ENCODE measurements at places on chromosomes 16 and 17. TPM values are rescaled to one million over a fixed set of nuclear protein-coding genes. Genes with fewer than 3 reads are reported as not detected.

Gene RHBDF1
- total RNA-seq: 28.5 TPM

- DNase-seq: no peak
Measured at GRCh38 chr16:84520725-84521496, 16.5 kb upstream of the MEAK7 start.

DNA sequence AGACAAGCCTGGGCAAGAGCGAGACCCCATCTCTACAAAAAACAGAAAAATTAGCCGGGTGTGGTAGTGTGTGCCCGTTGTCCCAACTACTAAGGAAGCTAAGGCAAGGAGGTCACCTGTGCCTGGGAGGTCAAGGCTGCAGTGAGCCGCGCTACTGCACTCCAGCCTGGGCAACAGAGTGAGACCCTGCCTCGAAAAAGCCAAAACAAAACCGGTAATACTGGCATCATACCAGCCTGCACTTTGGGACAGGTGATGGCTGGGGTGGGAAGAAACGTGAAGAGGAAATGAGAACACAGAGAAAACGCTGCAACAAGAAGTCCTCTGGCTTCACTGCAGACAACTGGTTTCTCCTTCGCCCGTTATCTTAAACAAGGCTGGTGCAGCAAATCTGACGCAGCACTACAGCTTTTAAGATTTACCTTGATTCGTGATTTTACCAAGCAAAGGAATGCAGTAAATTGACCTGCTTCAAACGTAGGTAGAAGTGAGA, 725 bp upstream of the CASC3 start:
- no peak for DNase-seq

- no peak for DNase-seq
Measured at GRCh38 chr16:31023627-31024226, 9.6 kb upstream of the STX4 start.

GRCh38 chr16:89322321-89323119, 105.0 kb downstream of the ZNF778 start:
- DNase-seq: peak; percentile 72

DNA sequence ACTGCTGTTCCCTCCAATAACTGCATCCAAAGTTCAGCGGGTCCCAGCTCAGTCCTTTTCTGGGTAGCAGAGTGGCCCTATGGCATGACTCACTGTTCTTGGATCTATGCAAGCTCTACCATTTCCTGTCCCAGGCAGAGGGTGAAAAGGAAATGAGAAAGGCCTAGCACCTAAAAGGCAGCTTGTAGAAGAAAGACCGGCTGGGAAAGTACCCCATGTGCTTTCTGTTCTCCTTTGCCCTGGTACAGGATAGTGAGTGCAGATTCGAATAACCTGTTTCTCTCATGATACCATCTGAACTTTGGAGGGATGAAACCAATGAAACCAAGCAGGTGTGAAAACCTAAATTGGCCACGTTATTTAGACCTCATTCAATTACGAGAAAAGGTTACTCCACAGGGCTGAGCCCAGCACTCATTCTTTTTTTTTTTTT, 12.7 kb upstream of the HASPIN start:
- no peak for DNase-seq

- no peak for DNase-seq
Measured at GRCh38 chr17:19370493-19370960, 7.8 kb upstream of the MAPK7 start.

GRCh38 chr16:50902457-50902856, 160.6 kb downstream of the CYLD start:
- no peak for DNase-seq

DNA sequence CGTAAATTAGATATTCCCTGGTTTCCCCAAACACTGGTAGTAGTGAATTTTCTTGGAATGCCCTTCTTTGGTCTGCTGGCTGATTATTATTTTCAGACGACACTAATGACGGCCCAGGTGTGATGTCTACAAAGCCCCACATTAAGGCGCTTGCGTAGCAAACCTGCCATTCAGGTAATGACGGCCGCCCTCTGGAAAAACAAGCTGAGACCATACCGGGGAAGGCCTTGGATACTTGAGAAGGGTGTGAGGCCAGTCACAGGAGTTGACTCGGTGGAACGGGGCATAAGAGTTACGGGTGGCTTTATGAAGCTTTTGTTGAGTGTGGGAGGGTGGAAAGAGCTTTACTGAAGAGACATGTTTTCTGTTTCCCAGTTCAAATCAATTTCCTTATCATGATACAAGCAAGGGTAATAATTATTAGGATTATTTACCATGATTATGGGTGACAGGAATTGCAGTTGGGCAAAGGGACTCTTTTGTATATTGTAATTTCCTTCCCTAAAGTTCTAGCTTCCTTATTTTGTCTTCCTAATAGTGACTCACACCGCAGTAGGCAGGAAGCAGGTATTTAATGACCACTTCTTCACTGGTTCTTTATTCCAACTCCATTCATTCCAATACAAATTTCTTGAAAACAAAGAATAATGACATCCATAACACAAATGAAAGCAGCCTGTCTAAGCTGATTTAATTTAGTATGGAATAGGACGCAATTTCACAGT, 24.8 kb downstream of the KRT23 start:
- no peak for DNase-seq

Gene PPP1R1B
- 21.3 TPM for total RNA-seq

DNA sequence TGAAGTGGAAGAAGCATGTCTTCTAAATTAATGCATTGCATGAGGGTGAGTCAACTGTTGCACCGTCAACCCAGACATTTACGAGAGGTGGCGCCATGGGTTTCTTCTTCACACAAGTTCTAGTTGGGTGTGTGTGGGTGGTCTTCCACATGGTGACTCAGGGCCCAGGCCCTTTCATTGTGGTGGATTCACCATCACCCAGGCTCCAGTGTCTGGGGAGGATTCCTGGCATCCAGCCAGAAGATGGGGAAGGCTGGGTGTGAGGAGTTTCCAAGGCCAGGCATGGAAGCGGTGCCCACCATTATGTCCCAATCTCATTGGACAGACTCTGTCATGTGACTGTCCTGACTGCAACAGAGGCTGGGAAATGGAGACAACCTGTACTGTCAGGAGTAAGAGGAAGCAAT, 21.4 kb upstream of the JPH3 start:
- no peak for DNase-seq

Gene NXPH3
- total RNA-seq: 1.7 TPM

Gene HS3ST3A1
- 3.8 TPM for total RNA-seq

- DNase-seq: no peak
Measured at GRCh38 chr17:7590743-7591142, 849 bp upstream of the SOX15 start.

Gene UMOD
- not detected for total RNA-seq

- DNase-seq: no peak
Measured at GRCh38 chr16:81715358-81716196, 63.5 kb upstream of the PLCG2 start.

GRCh38 chr16:23908790-23909189, 73.0 kb downstream of the PRKCB start:
- DNase-seq: no peak

GRCh38 chr16:23232806-23233205, 50.3 kb downstream of the SCNN1G start:
- DNase-seq: peak; percentile 46

DNA sequence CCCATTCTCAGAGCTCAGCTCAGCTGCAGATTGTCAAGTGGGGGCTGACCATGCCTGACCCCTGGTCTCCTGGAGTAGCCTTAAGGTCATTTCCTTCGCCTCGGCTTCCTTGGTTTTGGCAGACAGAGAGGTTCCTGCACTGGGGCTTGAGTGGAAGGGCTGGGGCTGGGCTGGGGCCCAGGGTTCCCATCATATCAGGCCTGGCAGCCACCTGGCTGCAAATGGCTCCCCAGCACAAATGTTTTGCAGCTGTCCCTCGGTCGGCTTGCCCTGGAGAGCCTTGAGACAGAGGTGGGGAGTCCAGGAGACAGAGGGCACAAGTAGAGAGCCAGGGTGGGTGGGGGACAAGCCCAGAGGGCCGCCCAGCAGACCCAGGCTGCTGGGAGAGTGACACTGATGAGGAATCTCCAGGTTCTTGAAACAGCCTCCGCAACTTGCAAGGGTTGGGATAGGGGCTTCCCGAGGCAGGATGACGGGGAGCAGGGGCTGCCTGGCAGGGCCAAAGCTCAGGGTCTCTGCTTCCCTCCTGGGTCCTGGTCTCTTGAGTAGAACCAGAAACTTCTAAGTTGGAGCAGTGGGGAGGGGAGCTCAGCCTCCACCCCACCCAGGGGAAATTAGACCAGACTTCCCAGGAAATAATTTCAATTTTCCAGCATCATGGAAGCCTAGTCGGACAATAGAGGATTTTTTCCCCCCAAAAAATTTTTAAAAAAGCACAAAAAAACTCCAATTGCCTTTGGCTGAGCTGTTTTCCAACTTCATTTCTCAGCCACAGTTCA, 19.3 kb downstream of the IGFBP4 start:
- DNase-seq: no peak

DNA sequence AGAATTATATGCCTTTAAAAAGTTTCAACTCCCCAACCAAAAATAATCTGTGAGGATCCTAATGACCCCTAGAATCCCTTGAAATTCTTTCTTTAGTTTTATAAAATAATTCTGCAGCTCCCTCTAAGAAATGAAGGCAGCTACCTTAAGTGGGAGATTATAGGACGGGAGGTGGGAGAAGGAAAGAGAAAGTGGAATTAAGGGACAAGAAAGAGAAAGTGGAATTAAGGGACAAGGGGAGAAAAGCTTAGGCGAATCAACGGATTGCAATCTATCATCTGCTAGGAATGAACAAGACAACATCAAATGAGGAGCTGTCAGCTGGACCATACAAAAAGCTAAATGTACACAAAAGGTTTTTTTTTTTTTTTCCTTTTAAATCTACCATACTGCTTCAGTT, 262.0 kb downstream of the ZFHX3 start:
- no peak for DNase-seq

GRCh38 chr16:79628988-79629387, 28.5 kb upstream of the MAF start:
- no peak for DNase-seq

- DNase-seq: no peak
Measured at GRCh38 chr17:77527409-77527808, 386.6 kb downstream of the SEC14L1 start.

Gene ZFPM1
- total RNA-seq: 9.0 TPM

DNA sequence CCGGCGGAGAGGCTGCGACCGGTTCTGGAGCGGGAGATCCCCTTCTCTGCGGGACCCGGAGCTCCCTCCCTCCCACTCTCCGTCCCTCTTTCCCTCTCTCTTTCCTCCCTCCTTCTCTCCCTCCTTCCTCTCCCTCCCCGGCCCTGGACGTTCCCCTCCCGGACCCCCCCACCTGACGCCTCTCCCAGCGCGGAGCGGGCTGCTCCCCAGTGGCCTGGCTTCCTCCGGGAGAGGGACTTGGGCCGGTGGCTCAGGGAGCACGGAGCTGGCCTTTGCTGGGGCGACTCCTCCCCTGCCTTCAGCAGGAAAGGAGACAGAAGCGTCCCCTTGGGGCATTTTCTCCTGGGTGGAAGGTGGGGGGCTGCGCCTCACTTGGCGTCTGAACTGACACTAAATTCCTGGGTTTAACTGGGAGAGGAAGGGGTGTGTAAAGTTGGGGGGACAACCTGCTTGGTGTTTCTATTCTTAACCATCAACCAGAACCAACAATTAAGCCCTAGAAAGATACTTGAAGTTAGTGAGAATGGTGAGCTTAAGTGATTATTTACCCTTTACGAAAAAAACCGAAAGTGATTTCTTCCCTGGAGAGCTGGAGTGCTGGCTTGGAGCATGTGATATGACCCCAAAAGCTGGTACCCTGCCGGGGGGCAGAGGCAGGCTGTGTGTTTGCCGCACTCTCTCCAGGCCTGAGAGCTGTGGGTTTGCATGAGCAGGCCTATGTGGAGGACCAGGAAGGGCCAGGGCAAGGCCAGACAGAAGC, 775 bp downstream of the SPIRE2 start:
- peak; percentile 40 for DNase-seq

DNA sequence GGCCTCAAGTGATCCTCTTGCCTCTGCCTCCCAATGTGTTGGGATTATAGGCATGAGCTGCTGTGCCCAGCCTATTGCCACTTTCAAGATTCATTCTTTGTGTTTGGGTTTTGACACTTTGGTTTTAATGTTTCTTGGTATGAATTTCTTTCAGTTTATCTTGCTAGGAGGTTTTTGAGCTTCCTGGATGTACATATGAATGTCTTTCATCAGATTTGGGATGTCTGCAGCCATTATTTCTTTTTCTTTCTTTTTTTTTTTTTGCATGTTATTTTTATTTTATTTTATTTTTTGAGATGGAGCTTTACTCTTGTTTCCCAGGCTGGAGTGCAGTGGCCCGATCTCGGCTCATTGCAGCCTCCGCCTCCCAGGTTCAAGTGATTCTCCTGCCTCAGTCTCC, 18.5 kb downstream of the MRPL45 start:
- DNase-seq: no peak

GRCh38 chr17:28598799-28599310, at the start of gene SPAG5:
Gene SPAG5 (minus strand): TSS chr17:28599025. CDS start chr17:28598946, 79 bp downstream.
- DNase-seq: peak; percentile 95
